SK-N-SH treated with all-trans-retinoic acid at 6 μM for 48 hours (cell line): ENCODE measurements at places on chromosomes 3 and 15.

- peak; percentile 24; the same call in 2 of the 3 replicates for ATAC-seq
Observed at GRCh38 chr15:85673326-85673725, 121.4 kb downstream of the KLHL25 start.

DNA sequence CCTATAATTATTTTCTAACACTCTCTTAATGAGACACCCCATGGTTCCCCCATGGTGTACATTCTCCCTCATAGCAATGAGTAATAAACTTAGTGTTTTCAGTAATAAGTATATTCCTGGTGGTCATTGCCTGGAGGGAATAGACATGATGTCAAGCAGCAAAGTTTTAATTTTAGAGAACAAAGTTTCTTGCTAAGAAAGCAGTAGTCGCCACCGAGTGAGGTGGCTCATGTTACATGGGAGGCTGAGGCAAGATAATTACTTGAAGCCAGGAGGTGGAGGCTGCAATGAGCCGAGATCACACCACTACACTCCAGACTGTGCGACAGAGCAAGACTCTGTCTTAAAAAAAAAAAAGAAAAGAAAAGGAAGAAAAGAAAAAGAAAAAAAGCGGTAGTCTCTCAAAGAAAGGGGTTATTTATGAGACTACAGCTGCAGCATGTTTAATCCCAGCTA is 2.4 kb upstream of the ELP6 start:
- no peak for ATAC-seq

GRCh38 chr15:97461226-97461625 is 499.3 kb upstream of the ARRDC4 start:
- ATAC-seq: no peak

GRCh38 chr3:158769952-158770740 is 31.7 kb upstream of the MFSD1 start:
- ATAC-seq: 0 out of 3 replicates have a peak, but pooled peaks have one; percentile 13

DNA sequence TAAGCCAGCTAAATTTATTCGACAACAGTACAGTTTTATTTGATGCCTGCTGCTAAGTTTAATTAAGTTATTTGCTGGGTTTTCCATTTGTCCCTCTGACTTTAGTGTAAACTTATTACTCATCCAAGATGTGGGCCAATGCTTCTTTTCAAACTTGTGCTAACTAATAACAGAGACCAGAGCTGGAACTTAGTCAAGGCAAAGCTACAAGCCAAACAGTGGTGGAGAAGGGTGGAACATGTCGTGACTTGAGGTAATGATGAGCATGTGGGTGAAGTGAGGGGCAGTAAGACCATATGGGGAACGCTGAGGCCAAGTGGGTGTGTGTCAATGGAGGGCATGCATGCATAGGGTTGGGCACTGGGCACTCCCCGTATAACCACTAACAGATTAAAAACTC is 63.9 kb downstream of the NMD3 start:
- ATAC-seq: no peak

DNA sequence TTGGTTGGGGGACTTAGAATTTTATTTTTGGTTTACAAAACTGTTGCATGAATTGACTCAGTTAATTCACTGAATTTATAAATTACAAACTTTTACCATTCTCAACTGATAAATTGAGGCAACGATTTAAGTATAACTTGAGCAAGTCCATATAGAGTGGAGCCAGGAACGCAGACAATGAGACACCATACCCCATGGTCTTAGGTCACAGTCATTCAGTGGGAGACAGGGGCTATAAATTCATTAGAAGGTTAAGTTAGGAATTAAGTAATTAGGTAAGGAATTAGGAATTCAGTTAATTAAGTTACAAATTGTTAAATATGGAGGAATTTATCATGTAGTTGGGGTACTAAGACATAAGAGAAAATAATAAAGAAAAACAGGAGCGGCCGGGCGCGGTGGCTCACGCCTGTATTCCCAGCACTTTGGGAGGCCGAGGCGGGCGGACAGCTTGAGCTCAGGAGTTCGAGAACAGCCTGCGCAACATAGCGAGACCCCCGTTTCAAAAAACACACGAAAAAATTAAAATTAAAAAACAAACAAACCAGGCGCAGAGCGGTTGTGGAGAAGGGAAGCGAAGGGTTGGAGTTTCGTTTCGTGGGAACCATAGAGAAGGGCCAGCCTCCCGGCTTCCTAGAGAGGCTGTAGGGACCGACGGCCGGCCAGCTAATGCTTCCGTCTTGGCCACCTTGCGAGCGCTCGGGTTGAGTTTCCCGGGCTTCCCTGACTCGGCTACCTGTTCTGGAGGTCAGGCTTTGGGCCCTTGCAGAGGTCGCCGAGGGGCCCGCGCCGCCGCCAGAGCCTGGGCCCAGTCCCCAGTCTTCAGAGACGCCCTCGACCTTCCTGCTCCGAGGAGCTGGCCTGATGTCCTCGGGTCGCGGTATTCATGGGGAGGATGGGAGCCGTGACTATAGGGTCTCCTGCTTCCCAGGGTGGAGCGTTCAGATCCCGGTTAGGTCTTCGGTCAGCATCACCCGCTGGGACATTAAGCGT is at the start of gene ZNF619:
ZNF619 (plus strand) TSS at position 645 of the 993 bp plus-strand sequence. CDS start 858 bp downstream, outside the sequence.
- ATAC-seq: peak; percentile 96

DNA sequence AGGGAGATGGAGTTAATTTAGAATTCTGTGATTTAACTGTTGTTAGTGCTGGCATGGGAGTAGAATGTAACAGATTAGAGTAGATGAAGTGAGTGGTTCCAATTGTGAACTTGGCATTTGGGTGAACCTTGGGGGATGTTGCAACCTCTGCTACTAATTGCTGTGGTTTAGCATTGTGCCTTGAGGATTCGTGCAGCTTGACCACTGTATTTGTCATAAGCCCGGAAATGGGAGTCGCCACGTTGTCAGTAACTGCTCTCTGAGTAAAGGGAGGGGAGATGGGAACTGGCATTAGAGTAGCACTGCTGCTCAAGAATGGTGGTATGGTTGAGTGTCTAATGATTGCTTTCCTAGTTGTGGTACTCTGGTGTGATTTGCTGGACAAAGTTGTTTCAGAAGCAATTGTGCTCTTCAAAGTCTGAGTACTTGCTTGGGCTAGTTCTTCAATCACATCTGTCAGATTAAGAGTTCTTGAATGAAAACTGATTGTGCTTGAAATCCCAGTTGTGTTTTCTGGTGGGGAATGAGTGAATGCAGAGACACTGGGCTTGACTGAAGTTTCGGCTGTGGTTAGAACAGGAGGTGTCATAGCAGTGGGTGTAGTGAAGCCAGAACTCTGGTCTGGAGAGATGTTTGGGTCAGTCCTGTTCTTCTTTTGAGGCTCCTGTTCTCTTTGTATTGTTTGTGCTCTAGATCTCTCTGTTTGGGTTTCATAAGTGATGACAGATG is 15.4 kb downstream of the IGSF10 start:
- ATAC-seq: no peak

DNA sequence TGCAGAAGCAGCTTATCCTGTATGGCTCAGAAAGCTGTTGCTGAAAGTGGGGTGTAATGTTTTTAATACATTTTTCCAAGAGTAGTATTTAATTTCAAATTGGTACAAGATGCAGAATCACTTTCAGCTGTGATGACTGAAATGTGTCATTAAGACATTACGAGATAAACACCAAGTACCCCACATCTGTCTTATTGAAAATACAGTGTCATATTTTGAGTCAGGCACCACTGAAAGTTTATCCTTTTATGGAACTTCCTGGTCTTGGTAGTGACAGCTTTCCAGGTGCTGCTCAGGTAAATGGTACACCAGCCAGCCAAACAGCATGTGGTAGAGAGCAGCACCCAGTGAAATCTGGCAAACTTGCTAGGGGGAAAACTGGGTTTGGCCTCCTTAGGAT is 16.9 kb downstream of the ASTE1 start:
- ATAC-seq: no peak

GRCh38 chr3:146342989-146343388 is 92.1 kb upstream of the PLSCR4 start:
- ATAC-seq: no peak
